Stromal cell of bone marrow (primary cell): ENCODE measurements at places on chromosomes 3 and 15.

GRCh38 chr15:44145495-44145894, 49.6 kb downstream of the FRMD5 start:
- no peak for DNase-seq

GRCh38 chr3:149291178-149291577, 42.3 kb downstream of the TM4SF18 start:
- DNase-seq = no peak

- DNase-seq = peak; percentile 32
Observed at GRCh38 chr3:20225769-20226168, 39.8 kb upstream of the SGO1 start.

- DNase-seq = no peak
Observed at GRCh38 chr15:81069909-81070308, 64.2 kb upstream of the CFAP161 start.

DNA sequence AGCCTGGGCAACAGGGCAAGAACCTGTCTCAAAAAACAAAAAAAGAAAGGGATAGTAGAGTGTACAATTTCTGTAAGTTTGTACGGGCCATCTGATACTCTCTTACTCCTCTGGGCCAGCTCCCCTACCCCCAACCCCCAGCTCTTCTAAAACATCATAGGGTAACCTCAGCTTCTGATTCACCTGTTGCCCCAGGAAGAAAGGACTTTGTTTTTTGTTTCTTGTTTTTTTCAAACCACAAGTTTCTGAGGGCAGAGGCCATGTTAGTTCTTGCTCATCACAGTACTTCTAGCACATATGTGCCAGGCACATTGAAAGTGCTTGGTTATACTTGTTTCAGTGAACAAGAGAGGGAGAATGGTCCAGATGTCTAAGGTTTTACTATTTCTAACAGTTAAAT, 20.2 kb downstream of the ATOSA start:
- no peak for DNase-seq

DNA sequence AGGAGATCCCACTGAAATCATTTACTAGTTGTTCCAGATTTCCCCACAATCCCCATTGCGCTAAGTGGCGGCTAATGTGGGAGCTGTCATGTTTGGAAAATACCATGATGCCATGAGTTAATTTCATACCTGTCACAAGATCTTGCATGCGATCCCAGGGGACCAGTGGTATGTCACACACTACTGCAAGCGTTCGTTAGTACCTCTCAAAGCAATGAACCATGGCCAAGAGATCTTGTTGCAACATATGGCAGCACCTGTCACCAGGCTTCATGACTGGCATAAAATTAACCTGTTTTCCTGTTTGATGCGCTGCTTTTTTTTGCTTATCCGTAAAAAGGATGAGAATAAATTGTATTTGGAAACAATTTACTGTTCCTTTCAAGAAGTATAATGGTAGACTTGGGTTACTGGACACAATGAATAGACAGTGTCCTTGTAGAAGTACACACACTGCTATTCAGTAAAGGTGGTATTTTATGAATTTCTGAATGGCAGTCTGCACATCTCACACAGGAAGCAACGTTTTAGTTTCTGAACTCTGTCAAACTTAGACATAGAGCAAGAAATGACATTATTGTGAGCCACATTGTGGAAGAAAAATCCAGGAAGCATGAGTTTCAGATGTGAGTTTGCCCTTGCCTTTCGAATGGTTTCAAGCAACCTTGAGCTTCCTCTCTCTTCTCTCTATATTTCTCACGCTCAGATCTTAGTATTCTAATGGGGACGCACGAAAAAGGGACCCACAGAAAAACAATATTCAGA, 81.9 kb downstream of the CHL1 start:
- DNase-seq = no peak
